NCI-H2171 (cell line): ENCODE measurements at places on chromosomes 7 and 10.

GRCh38 chr10:113843972-113844485 lies 9.9 kb downstream of the DCLRE1A start:
- DNase-seq = no peak

DNA sequence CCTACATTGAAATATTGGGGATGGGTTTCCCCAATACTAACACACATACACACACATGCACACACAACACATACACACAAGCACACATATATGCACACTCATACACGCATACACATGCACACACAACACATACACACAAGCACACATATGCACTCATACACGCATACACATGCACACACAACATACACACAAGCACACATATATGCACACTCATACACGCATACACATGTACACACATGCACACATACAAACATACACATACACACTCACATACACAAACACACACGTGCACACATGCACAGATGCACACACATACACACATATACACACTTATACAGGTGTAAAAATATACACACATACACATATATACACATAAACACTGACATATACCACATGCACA lies 127.4 kb upstream of the C7orf33 start:
- DNase-seq = no peak

- no peak for DNase-seq
Observed at GRCh38 chr10:62614389-62615157, 189.9 kb upstream of the ADO start.

- DNase-seq = no peak
Observed at GRCh38 chr7:105364684-105365083, 24.0 kb downstream of the SRPK2 start.

DNA sequence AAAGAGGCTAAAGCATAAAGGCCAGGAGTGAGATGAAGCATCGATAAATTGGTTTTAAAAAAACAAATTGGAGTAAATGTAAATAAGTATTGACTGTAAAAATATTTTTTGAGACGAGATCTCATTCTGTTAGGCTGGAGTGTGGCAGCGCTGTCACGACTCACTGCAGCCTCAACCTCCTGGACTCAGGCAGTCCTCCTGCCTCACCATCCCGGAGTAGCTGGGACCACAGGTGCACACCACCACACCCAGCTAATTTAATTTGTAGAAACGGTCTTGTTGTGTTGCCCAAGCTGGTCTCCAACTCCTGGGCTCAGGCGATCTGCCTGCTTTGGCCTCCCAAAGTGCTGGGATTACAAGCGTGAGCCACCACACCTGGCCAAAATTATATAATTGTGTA lies 17.8 kb downstream of the HNRNPA2B1 start:
- no peak for DNase-seq

DNA sequence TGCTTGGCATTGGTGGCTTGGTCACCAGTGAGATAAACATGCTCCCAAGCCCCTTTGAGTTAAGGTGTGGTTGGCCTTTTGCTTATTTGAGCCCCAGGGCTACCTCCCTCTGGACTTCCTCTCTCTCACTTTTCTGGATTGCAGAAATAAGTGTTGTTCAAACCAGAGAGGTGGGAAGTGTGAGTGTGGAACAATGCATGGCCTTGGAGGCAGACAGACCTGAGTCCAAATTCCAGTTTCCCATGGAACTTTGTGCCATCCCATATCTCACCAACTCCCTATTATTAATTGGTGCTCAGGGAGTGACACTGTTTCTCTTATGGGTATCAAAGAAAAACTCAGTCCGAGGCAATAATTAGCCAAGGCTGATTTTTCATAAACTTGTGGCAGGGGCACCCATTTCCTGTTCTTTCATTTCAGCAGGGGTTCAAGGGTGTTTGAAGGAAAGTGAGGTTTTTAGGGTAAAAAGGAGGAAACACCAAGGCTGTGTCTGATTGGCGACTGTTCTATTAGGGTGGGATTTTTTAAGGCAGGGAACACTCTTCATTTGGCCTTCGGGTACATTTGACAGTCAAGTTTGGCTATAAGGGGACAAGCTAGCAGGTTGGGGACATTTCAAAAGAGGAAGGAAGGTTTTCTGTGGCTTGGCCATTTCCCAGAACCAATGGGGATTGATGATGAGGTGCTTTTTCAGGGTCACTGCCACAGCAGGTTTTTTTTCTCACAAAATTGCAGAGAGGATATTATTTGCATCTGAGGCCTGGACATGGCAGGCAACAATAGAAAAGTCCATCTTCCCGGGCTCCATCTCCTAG lies 148.8 kb upstream of the NPY start:
- no peak for DNase-seq

DNA sequence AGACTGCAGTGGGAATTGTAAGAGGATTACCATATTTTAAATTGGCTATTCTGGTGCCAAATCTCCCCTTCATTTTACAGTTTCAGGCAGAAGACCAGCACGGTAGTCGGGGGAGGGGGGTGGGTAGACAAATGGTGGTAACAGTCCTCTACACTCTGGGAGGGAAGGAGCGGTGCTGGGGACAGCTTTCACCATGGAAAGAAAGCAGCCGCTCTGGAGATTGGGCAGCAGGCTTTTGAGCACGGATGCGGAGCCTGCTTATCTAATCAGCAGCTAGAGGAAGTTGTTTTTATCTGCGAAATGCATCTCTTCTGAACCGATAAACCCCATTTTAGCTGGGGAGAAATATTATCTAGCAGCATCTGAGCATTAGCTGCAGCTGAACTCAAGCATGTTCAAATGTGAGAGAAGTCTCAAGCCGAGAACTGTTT lies 28.7 kb downstream of the IKZF1 start:
- DNase-seq = no peak

DNA sequence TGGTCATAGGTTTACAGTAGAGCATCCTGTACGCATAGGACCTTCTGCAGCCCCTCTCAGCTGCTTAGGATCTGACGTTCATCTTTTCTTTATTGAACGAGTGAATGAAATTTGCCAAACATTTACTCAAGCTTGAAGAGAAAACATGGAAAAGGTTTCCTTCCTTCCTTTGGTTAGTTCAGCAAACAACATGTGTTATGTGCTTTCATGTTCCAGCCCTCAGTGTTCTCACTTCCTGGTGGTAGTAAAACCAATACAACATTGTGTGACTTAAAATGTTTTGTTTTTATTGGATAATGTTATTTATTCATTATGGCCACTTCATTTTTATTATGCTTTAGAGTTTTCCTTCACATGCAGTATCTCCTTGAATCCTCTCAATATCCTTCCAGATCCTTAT lies 1.4 kb upstream of the CDCA7L start:
- no peak for DNase-seq

- DNase-seq = no peak
Observed at GRCh38 chr7:39356172-39356925, 209.9 kb upstream of the YAE1 start.

GRCh38 chr10:110829721-110830410 lies 41.9 kb upstream of the PDCD4 start:
- DNase-seq = no peak

GRCh38 chr10:4437791-4438190 lies 388.2 kb upstream of the AKR1E2 start:
- no peak for DNase-seq

DNA sequence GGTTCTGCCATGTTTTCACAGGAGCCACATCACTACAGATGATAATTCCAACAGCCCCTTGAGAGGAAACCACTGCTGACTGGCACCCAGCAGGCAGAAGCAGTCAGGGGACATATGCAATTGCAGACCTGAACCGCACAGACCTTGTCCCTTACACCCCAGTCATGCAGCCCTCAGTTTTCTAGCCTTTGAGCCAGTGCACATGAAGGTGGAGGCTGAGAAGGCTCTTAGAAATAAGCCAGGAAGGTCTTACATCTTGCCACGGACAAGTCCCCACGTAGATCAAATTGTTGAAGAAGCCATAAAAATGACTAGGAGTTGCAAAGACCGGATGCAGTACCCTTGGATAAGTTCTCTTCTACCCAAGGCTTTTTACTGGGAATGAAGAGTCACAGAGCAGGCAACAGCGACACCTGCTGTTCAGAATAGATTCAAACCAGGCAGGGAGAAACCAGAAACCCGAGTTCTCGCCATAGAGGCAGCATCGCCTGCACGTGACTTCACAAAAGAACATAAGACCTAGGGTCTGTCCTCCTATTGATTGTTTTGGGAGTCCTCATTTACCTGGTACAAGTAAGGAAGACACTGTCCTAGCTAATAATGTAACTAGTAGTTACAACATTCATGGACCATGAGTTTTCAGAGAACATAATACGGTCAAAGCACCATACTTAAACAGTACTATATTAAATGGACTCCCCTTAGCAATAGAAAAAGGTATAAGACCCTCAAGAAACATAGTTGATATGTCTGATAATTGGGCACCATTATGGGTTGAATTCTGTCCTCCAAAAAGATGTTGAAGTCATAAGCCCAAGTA lies 11.1 kb downstream of the STEAP1B start:
- peak; percentile 66 for DNase-seq

GRCh38 chr10:133168617-133169031 lies 8.6 kb downstream of the KNDC1 start:
- DNase-seq = no peak

DNA sequence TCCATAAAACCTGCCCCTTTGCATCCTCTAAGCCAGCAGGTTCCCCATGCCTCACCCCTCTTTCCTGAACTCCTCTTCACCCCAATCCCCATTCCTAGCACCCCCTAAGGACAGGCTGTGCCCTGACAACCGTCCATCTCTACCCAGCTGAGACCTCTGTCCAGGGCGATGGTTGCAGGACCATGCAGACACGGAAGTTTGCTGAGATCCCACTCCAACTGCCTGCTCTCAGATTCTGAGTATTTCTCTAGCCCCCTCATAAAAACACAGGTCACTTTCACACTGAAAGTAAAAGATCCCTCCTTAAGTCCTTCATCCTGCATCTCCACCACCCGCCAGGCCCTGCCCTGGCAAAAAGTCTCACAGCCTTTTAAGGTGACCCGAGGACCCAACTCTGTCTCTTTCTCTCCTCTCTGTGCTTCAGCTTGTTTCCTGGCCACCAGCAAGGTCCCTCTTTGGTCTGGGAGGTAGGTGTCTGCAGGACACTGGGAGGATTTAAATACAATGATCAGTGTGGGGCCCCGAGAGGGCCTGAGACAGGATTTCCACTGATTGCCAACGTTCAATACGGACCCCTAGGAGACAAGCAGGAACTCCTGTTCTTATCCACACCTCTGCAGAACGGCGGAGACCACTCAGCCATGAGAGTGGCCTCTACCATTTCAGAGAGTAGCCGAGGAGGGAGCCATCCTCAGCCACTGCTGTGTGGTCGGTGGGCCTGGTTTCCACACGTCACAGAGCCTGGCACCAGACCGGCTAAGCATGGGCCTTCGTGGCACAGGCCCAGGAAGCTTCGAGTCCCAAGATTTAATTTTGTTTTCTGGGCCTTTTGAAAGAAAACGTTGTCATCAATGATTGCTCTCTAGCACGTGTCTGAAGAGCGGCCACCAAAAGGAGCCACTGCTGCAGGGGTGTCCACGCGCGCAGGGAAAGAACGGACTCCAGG lies 27.9 kb downstream of the CALML3 start:
- no peak for DNase-seq

DNA sequence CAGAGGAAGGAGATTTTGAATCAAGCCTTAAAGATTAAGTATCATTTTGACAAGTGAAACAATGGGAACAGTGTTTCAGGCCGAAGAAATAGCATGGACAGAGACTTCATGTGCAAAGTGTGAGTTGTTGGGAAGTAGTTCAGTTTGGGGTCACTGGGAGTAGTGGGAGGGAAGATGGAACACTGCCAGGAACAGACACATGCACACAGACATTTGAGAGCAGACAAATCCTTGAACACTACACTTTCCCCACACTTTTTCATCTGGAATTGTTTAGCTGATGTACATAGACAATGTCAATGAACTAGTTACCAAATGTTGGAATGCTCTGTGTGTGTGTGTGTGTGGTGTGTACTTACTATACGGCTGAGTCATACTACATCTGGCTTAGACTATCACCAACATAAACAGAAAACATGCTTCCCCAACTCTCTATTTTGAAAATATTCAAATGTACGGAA lies 52.4 kb upstream of the LRRC17 start:
- DNase-seq = no peak

GRCh38 chr10:123966896-123967231 lies 75.3 kb upstream of the CPXM2 start:
- no peak for DNase-seq

DNA sequence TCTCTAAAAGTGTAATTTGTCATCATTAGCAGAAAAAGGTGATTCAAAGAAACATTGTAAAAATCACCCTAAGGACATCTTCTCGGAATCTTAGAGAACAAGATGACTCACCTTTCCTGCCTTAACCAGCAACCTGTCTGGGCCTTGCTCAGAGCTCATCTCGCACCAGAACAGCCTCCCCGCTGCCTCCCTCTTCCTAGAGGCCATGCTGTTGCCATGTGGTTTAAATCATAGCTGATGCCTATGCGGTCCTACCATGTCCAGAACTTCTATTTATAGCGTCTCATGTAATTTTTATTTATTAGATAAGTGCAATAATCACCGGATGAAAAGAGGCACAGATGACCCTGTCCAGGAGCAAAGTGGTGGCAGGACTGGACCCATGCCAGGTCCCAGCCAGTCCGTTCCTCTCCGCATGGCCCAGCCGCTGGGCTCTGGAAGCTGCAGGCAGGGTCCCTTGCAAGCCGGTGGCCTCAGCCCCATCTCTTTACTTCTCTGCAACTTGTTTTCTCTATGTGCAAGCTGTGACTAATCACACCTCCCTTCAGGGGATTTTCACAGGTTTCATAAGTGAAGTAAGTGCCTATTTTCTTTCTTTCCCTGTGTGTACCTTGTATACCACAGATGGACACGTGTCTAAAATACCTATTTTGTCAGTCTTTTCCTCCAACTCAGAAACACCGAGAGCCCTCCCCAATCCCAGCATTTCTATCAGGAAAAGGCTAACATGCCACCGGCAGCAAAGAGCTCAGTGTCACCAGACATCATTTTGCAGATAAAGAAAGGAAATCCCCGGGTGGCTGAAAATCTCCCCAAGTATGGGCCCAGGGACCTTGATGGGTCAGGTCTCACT lies 27.1 kb downstream of the KLF6 start:
- no peak for DNase-seq

DNA sequence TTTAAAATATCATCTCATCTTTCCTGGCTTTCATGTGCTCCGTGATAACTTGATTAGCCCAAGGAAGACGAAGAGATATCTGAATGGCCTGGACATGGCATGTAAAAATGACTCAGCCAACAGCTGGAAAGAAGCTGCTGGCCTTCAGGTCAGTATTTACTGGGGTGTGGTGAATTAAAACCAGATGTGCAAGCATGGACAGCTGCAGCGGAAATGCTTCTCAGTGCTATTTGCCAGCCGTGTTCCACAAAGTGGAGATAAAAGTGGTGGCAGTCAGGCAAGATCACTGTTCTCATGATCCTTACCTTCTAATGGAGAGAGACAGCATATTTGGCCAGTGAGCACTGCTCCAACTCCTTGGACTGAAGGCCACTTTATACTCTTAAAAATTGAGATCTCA lies 203.1 kb upstream of the VSTM2A start:
- no peak for DNase-seq
